ENCODE measurements at places on chromosomes 2 and 18.

DNA sequence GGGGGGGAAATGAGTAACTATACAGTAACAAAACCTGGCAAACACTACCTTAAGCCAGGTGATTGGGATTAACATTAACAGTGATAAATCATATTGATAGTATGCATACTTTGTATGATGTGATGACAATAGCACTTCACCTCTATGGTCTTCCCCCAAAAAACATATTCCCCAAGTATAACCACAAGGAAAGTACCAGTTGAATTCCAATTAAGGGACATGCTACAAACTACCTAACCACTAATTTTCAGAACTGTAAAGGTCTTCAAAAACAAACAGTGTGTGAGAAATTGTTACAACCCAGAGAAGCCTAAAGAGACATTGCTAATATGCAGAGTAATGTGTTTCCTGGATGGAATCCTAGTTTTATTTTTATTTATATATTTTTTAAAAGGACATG is 152.4 kb downstream of the ZRANB3 start:
- DNase-seq = no peak

DNA sequence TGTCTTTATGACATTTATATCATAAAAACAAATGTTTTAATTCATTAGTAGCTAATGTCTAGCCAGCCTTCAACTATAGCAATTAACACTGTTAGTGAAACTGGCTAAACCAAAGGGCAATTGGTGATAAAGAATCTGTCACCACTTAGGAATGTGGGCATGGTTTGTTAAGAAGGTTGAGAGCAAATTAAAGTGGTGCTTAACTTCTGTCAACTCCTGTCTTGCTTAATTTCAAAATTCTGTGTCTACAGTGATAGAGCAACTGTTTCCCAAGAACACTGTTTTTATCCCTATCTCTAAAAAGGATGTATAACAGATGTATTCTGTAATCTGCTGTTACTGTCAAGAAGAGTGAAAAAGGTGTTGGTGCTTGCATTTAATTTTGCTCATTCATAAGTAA is 36.5 kb downstream of the CFAP36 start:
- DNase-seq = no peak

GRCh38 chr18:75124991-75125381 is 84.0 kb downstream of the PTGR3 start:
- no peak for DNase-seq

DNA sequence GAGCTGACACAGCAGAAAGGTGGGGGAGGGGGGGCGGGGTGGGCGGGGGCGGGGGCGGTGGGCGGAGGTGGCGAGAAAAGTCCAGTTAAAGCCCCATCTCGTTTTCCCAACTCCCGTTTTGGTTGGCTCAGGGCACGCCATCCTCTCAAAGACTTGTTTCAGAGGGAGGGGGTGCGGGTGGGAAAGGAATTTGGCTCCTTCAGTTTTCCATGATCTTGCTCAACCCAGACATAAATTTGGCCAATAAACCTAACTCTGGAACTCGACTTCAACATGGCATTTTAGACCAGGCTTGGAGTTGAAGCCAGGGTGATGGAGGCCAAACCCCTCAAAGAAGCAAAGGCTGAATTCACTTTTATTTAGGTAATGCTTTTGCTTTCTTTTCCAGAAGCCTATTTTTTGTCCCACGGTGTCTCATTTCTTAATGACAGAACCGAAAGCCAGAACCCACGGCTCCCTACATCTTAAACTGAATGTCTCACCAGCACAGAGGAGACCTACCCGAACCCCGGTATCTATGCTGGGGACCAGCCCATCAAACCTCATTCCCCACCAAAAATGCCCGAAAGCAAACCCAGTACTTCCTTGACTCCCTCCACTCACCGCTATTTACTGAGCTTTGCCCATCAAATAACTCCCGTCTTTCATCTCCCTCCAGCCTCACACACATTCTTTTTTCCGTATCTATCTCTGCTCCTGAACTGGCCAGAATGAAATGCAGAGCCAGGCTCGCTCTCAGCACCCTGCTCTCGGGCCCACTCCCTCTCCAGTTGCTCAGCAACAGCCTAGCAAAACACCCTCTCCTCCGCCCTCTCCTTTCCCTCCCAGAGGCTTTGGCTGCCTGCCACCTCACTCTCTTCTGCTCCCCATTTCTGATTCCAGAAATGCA is 4.3 kb downstream of the IGFBP5 start:
- DNase-seq = no peak

DNA sequence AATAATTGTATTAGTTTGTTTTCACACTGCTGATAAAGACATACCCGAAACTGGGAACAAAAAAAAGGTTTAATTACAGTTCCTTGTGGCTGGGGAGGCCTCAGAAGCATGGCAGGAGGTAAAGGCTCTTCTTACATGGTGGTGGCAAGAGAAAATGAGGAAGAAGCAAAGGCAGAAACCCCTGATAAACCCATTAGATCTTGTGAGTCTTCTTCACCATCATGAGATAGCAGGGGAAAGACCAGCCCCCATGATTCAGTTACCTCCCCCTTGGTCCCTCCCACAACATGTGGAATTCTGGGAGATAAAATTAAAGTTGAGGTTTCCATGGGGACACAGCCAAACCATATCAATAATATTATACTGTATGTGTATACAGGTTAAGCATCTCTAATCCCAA is 73.3 kb upstream of the CABLES1 start:
- DNase-seq = no peak

DNA sequence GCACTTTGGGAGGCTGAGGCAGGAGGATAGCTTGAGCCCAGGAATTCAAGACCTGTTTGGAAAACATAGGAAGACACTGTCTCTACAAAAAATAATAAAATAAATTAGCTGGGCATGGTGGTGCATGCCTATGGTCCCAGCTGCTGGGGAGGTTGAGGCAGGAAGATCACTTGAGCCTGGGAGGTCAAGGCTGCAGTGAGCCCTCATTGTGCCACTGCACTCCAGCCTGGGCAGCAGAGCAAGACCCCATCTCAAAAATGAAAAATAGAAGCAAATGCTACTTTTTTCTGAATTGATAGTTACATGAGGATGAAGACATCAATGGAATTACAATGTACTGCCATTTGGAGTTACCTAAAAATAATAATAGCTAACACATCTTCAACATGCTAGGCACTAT is 31.9 kb downstream of the METTL21A start:
- DNase-seq = no peak

- no peak for DNase-seq
Measured at GRCh38 chr18:49529596-49529995, 32.3 kb upstream of the LIPG start.

GRCh38 chr2:224576088-224576715 is 9.0 kb downstream of the CUL3 start:
- peak; percentile 16 for DNase-seq

- no peak for DNase-seq
Measured at GRCh38 chr2:120587279-120587996, 148.2 kb upstream of the GLI2 start.

- DNase-seq = no peak
Measured at GRCh38 chr2:114083717-114084387, 194.0 kb downstream of the ACTR3 start.

DNA sequence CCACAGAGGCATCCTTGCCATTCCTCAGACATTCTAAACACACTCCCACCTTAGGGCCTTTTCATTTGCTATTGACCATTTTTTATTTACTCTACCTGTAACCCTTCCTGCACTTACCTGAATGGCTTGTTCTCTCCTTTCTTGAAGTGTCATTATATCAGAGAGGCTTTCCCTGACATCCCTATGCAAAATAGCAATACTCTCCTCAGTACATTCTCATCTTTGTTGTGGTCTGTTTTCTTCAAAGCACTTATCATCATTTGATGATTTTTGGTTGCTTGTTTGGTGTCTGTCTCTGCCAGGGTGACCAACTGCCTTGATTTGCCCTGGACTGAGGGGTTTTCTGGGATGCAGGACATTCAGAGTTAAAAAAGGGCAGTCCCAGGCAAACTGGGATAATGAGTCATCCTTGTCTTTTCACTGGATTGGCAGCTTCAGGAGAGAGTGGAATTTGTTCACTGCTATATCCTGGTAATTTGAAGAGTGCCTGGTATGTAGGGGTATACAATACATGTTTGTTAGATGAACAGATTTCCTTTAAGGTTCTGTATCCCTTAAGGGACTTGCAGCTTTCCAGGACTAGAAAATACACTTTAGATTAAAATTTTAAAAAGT is 102.4 kb downstream of the BABAM2 start:
- no peak for DNase-seq

DNA sequence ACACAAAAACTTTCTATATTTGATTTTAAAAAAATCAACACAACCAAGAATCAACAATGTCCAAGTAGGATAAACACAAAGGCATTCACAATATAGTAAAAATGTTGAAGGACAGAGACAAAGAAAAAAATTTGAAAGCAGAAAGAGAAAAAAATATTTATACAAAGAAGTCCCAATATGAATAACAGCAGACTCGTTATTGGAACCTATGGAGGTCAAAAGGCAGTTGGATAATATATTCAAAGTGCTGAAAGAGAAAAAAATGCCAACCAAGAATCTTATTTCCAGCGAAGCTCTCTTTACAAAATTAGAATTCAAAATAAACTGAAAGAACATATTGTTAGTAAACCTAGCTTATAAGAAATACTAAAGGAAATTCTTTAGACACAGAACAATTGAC is 859.5 kb downstream of the LRP1B start:
- DNase-seq = no peak

GRCh38 chr18:26002375-26002910 is 88.0 kb downstream of the SS18 start:
- DNase-seq = no peak

GRCh38 chr2:165069151-165069550 is 113.8 kb upstream of the SLC38A11 start:
- no peak for DNase-seq

- DNase-seq = no peak
Measured at GRCh38 chr2:170521299-170521698, 193.8 kb upstream of the SP5 start.

GRCh38 chr2:86044614-86045013 is 61.1 kb downstream of the POLR1A start:
- no peak for DNase-seq

GRCh38 chr2:144593803-144594202 is 73.9 kb upstream of the ZEB2 start:
- DNase-seq = no peak

DNA sequence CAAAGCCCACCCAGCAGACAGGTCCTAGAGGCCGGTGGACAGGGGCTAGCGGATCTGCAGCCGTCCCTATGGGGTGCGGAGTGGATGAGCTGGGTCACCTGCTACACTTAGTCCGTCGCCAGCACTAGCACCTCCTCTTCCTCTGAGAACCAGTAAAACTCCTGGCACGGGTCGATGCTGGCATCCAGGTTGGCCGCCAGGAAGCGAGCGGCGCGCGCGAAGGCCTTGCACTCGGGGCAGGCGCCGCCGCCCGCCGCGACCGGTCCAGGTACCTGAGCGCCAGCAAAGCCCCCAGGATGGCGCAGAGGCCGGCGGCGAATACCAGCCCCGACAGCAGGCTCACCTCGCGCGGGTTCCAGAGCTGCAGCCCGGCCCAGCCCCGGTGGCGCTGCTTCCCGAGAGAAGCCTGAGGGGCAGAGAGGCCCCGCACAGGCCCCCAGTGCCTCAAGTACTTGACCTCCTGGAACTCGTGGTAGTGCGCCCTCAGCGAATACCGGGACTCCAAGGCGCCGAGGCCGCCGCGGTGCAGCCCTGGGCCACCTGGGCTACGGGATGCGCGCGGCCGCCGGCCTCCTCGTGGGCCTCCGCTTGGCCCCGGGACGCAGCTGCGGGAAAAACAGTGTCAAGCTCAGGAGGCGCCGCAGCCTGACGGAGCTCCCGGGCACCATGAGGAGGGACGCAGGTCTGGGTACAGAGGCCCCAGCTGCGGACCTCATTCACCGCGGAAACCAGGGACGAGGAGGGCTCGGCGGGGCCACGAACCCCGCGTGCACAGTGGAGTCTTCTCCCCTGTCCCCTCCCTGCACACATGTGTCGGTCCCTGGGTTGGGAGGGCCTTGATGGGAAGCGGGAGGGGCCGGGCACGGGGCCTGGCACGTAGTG is 27.5 kb upstream of the ALPP start:
- DNase-seq = no peak

Data from CD4-positive, alpha-beta T cell treated with Interleukin-2 at 100 ng/mL for 4 hours (primary cell).